Astrocyte (in vitro differentiated cells and primary cell): ENCODE measurements at places on chromosomes 11 and 22.

- no peak overlapping the region for H3K27ac ChIP-seq
- no peaks in the 10 kb centered on the region for H3K27me3 ChIP-seq
- H3K4me1 ChIP-seq: no peaks in the 10 kb centered on the region
- DNase-seq: no peak
Measured at GRCh38 chr11:134712228-134713145, 300.4 kb upstream of the B3GAT1 start.

GRCh38 chr11:62505059-62505439, 41.6 kb downstream of the AHNAK start:
- no peaks in the 10 kb centered on the region for H3K27me3 ChIP-seq
- H3K36me3 ChIP-seq: no peaks in the 10 kb centered on the region
- H3K4me1 ChIP-seq: peaks cover 24% of the 10 kb centered on the region
- no peak overlapping the region for H3K27ac ChIP-seq

- no peak overlapping the region for H3K4me3 ChIP-seq
- H3K27me3 ChIP-seq: peaks cover 6% of the 10 kb centered on the region
- DNase-seq: no peak
- H3K36me3 ChIP-seq: no peaks in the 10 kb centered on the region
- peaks cover 24% of the 10 kb centered on the region for H3K4me1 ChIP-seq
- H3K27ac ChIP-seq: no peak overlapping the region
Measured at GRCh38 chr22:20239676-20240446, 28.3 kb downstream of the RTN4R start.

DNA sequence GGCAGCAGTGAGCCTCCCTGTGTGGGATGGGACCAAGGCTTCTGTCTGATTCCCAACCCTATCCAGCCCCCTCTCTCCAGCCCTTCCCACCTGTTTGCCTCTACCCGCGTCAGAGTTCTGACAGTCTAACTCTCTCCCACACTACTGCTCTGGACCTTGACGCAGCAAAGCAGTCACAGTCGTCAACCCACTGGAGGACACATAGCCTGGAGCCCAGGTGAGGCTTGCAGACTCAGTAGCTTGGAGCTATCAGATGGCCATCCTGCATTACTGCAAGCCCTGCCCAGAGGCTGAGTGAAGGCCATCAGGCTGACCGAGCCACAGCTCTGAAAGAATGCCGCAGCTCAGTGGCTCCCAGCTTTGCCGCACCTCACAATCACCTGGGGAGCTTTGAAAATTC, 3.7 kb downstream of the OAF start:
- DNase-seq: no peak
- no peaks in the 10 kb centered on the region for H3K27me3 ChIP-seq
- H3K4me3 ChIP-seq: no peak overlapping the region

DNA sequence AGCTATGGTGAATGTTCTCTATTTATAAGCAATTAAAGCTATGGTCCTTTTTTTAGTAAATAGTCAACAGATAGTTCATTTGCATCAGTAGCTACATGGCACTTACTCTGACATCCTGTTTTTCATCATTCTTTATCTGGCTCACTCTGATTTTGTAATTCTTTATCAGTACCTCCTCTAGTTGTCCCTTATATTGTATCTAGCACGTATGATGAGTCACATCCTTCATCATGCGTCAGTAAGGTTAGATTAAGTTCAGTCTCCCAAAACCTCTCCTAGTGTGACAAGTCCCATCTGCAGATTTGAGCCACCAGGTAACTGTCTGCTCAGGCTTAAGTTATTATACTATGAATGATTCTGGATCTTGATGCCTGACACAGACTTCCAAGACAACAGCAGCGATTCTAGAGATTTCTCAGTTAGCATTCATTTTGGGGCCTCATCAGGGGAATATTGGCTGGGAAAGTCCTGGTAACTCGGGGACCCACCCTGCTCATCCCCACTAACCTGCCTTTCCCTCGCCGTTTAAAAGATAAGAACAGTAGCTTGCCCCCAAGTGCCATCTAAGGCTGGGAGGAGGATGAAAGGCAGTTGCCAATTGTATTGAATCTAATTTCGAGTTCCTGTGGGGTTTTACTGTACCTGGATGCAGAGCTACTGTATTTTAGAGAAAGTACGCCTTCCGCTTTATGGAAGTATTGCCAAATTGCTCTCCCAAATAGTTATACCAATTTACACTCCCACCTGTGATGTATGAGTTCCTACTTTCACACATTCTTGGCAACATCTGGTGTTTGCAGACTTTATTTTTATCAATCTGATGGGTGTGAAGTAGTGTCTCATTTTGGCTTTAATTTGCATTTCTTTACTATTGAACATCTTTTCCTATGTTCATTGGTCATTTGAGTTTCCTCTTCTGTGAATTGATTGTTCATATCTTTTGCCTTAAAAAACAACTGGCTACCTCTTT, 55.9 kb downstream of the ZC3H12C start:
- H3K4me1 ChIP-seq: peaks cover 23% of the 10 kb centered on the region
- no peaks in the 10 kb centered on the region for H3K27me3 ChIP-seq
- H3K4me3 ChIP-seq: no peak overlapping the region
- no peaks in the 10 kb centered on the region for H3K36me3 ChIP-seq

GRCh38 chr11:59436169-59436568, at the start of gene OR5A1:
Gene OR5A1, plus strand, starts transcription at chr11:59436469. Its CDS starts 6,700 bp downstream, at chr11:59443169.
- no peak within 1 kb of the TSS for H3K4me3 ChIP-seq
- H3K27ac ChIP-seq: no peak within 1 kb of the TSS
- no peak for DNase-seq
- H3K36me3 ChIP-seq: no peaks in the 10 kb centered on the region
- H3K4me1 ChIP-seq: no peaks in the 10 kb centered on the region

DNA sequence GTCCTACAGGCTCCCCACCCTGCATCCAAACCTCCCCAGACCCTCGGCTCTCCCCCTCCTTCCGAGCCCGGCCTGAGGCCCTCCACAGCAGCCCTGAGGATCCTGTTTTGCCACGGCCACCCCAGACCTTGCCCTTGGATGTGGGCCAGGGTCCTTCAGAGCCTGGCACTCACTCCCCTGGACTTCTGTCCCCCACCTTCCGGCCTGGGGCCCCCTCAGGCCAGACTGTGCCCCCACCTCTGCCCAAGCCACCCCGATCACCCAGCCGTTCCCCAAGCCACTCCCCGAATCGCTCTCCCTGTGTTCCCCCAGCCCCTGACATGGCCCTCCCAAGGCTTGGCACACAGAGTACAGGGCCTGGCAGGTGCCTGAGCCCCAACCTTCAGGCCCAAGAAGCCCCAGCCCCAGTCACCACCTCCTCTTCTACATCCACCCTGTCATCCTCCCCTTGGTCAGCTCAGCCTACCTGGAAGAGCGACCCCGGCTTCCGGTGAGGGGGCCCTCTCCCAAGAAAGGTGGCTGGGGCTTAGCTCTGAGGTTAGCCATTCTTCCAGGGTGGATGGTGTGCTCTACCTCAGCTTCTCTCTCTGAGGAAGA, 2.9 kb downstream of the INPP5J start:
- H3K4me3 ChIP-seq: no peak overlapping the region
- peaks cover 3% of the 10 kb centered on the region for H3K4me1 ChIP-seq
- H3K27ac ChIP-seq: no peak overlapping the region
- no peaks in the 10 kb centered on the region for H3K36me3 ChIP-seq
- DNase-seq: no peak
- H3K27me3 ChIP-seq: peaks cover 7% of the 10 kb centered on the region

DNA sequence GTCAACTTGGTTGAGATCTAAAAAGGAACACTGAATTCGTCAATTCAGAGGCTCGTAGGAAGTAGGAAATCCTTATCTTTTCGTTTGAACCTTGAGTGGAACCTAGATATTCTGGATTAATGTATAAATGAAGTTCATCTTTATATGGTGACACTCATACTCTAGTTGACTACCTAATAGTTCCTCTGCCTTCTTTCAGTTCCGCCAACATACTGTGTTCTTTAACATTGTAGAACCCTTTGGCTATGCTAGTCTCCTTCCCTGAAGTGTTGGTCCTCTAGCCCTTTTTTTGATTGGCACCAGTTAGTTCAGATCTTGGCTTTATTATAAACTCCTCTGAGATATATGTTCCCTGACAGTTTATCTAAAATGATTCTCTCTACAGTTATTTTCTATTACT, 1.5 kb downstream of the ATM start:
- peaks cover 16% of the 10 kb centered on the region for H3K4me1 ChIP-seq
- H3K27me3 ChIP-seq: no peaks in the 10 kb centered on the region
- H3K36me3 ChIP-seq: peaks cover 12% of the 10 kb centered on the region
- H3K4me3 ChIP-seq: peak overlapping the region; percentile 95
- no peak for DNase-seq

DNA sequence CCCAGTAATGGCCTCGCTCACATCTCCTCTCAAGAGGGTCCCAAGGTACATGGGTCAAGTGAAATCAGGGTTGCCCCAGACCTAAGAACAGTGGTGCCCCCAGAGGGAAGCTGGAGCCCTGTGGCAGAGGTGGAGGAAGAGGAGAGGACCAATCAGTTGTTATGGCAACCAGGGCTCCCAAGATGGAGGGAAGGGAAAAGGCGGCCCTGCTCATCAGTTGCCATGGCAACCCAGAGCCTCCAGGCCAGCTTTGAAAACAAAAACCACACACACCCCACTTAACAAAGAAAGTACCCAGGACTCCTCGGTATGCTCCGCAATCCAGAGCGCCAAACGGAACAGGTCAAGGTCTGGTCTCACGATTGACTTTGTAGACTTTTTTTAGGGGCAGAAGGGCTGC, 53.5 kb upstream of the SLC35C1 start:
- H3K4me3 ChIP-seq: no peak overlapping the region
- no peak for DNase-seq
- peaks cover 10% of the 10 kb centered on the region for H3K27me3 ChIP-seq
- H3K36me3 ChIP-seq: no peaks in the 10 kb centered on the region
- no peaks in the 10 kb centered on the region for H3K4me1 ChIP-seq

- H3K36me3 ChIP-seq: no peaks in the 10 kb centered on the region
- H3K27me3 ChIP-seq: no peaks in the 10 kb centered on the region
- H3K4me1 ChIP-seq: peaks cover 10% of the 10 kb centered on the region
- DNase-seq: peak; percentile 47
Measured at GRCh38 chr11:41320238-41320637, 139.2 kb downstream of the LRRC4C start.

DNA sequence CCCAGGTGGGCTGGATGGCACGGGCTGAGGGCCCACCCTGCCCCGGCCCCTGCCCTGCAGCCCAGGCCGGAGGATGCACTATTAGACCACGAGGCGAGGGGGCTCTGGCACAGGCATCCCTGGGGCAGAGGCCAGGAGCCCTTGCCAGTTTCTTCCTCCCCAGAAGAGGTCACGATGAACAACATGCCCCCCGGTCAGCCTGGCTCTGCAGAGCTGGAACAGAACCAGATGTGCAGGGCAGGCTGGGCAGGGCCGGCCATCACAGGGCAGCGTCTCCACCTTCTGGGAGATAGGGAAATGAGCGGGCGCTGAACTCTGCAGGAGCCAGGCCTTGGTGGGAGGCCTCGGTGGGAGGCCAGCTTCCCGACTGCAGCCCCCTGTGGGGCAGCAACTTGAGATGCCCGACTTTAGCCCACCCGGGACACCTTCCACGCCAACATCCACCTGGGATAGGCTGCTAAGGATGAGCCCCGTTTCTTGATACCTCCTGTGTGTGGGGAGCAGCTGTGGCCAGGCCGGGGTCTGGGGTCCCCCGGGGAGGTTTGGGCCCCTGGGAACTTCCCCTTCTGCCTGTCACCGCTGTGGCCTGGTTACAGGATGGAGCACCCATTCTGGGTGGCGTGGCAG, 21.8 kb upstream of the GNB1L start:
- no peaks in the 10 kb centered on the region for H3K27me3 ChIP-seq
- no peak overlapping the region for H3K27ac ChIP-seq
- no peaks in the 10 kb centered on the region for H3K36me3 ChIP-seq
- peaks cover 56% of the 10 kb centered on the region for H3K4me1 ChIP-seq
- DNase-seq: no peak
- H3K4me3 ChIP-seq: no peak overlapping the region

DNA sequence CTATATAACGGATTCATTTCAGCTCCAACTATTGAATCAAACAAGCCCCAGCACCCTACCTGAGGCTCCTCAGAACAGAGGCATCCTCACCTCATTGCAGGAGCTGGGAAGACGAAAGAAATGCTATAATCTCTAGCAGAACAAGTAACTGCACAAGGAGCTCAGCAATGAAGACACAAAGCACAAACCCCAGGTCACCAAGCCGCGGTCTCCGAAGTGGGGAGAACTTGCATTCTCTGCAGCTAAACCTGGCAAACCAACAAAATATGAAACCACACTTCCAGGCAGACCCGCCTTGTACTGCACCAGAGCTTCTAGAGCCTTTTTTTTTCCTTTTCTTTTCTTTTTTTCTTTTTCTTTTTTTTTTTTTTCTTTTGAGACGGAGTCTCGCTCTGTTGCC, 21.8 kb upstream of the CD5 start:
- H3K27ac ChIP-seq: no peak overlapping the region
- peaks cover 9% of the 10 kb centered on the region for H3K27me3 ChIP-seq
- no peak for DNase-seq
- no peaks in the 10 kb centered on the region for H3K36me3 ChIP-seq
- no peaks in the 10 kb centered on the region for H3K4me1 ChIP-seq

- no peaks in the 10 kb centered on the region for H3K27me3 ChIP-seq
- H3K36me3 ChIP-seq: peaks cover 12% of the 10 kb centered on the region
- peaks cover 60% of the 10 kb centered on the region for H3K4me1 ChIP-seq
- H3K27ac ChIP-seq: peak overlapping the region; percentile 98
- DNase-seq: no peak
- peak overlapping the region; percentile 45 for H3K4me3 ChIP-seq
Measured at GRCh38 chr11:65496304-65497140, 2.3 kb upstream of the MALAT1 start.

DNA sequence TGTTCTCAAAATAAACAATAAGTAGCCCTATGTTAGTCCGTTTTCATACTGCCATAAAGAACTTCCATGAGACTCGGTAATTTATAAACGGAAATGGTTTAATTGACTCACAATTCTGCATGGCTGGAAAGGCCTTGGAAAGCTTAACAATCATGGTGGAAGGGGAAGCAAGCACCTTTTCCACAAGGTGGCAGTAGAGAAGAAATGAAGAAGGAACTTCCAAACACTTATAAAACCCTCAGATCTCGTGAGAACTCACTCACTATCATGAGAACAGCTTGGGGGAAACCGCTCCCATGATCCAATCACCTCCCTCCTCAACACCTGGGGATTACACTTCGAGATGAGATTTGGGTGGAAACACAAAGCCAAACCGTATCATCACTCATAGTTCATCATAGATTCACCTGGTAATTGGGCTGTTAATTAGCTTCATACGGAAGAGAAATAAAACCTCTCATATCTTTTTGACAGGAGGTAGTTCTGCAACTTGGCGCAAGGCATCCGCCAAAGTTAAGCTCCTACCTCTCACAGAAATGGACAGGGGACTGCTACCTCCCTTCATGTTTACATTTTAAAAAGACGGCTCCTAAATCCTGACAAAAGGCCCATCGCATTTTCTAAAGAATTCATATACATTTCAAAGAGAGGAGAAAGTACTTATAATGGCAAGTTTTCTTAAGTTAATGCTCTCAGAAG, 49.0 kb downstream of the MUC15 start:
- no peaks in the 10 kb centered on the region for H3K27me3 ChIP-seq
- H3K27ac ChIP-seq: no peak overlapping the region
- H3K4me1 ChIP-seq: no peaks in the 10 kb centered on the region
- H3K4me3 ChIP-seq: no peak overlapping the region
